Stimulated activated CD8-positive, alpha-beta memory T cell treated with anti-CD3 and anti-CD28 coated beads, Interleukin-7, amount 100 ng/mL, for 1 hour (primary cell): ENCODE measurements at places on chromosomes 7 and 10.

- DNase-seq = no peak
Observed at GRCh38 chr7:22658031-22658430, 69.0 kb upstream of the IL6 start.

DNA sequence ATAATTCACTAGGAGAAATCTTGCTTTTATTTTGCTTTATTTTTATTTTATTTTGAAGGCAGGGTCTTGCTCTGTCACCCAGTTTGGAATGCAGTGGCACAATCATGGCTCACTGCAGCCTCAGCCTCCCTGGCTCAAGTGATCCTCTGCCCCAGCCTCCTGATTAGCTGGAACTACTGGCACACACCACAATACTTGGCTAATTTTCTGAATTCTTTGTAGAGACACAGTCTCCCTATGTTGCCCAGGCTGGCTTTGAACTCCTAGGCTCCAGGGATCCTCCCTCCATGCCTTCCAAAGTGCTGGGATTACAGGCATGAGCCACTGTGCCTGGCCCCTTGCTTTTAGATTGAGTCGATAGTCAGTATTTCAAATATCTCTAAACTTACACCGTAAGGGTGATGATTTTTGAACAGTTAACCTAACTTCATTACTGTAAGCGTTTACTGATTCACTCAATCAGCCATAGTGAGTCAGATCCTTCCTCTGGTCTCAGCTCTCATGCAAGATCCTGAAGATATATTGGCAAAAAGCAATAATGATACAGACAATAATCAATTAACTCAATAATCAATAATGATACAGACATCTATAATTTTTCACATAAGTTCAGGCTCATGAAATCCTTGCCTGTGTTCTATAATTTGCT lies 239.5 kb downstream of the KIAA1217 start:
- no peak for DNase-seq

- DNase-seq = no peak
Observed at GRCh38 chr10:22992075-22992474, 64.2 kb downstream of the ARMC3 start.

GRCh38 chr10:17795083-17795482 lies 14.1 kb upstream of the MRC1 start:
- DNase-seq = no peak

DNA sequence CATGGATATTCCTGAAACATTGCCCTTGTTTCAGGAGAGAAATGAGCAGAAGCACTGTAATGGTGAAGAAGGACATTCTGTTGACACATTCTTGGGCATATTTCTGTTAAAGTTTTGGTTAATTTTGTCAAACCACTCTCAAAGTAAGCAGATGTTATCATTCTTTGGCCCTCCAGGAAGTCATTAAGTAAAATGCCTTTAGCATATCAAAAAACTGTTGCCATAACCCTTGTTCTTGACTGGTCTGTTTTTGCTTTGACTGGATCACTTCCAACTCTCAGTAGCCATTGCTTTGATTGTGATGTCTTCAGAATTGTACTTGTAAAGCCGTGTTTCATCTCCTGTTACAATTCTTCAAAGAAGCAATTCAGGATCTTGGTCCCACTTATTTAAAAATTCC lies 404.3 kb upstream of the LRRTM3 start:
- DNase-seq = no peak

GRCh38 chr7:112143582-112143981 lies 62.6 kb downstream of the DOCK4 start:
- DNase-seq = no peak

- DNase-seq = no peak
Observed at GRCh38 chr10:102611514-102612087, 32.7 kb upstream of the TRIM8 start.

- DNase-seq = no peak
Observed at GRCh38 chr7:31093282-31093681, 41.2 kb downstream of the ADCYAP1R1 start.

DNA sequence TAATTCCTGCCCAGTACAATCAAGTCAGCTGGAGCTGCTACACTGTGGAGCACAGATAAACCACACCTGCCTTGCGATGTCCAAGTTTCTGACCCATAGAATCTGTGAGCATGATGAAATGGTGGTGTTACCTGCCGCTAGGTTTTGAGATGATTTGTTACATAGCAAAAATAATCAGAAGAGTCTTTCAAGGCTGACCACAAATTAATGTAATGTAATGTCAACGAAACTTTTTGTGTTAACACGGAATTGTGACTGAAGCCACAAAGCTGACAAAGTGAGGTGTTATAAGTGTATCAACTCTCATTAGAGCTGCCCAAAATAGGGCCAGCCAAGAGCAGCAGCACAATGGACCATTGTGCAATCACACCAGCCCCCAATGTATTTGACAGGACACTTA lies 75.7 kb downstream of the AHR start:
- no peak for DNase-seq

GRCh38 chr10:49068209-49068608 lies 47.1 kb downstream of the VSTM4 start:
- DNase-seq = no peak
